ENCODE measurements at places on chromosomes 12 and 14. TPM values are rescaled to one million over a fixed set of nuclear protein-coding genes. Genes with fewer than 3 reads are reported as not detected.

ACAD10 gene
- 40.8 TPM for total RNA-seq

SCNN1A gene
- 10.4 TPM for total RNA-seq

GRCh38 chr12:34603382-34604035 is 581.2 kb downstream of the ALG10 start:
- DNase-seq, result no peak

DNA sequence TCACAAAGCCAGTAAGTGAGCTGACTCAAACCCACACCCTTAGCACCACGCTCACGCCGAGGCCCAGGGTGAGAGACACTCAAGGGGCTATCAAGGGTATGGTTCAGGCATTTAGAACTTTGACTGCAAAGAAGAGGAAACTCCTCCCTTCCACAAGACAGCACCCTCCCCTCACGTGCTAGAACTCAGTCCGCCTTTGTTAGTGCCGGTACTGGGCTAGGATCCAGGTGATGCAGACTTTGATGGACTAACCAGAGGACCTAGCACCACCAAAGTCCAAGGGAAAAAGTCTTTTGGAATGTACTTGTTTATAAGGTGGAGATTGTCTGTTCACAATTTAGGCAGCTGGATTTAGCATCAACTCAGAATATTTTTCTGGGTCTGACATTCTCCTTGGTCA is 33.7 kb downstream of the VWF start:
- no peak for DNase-seq

DNA sequence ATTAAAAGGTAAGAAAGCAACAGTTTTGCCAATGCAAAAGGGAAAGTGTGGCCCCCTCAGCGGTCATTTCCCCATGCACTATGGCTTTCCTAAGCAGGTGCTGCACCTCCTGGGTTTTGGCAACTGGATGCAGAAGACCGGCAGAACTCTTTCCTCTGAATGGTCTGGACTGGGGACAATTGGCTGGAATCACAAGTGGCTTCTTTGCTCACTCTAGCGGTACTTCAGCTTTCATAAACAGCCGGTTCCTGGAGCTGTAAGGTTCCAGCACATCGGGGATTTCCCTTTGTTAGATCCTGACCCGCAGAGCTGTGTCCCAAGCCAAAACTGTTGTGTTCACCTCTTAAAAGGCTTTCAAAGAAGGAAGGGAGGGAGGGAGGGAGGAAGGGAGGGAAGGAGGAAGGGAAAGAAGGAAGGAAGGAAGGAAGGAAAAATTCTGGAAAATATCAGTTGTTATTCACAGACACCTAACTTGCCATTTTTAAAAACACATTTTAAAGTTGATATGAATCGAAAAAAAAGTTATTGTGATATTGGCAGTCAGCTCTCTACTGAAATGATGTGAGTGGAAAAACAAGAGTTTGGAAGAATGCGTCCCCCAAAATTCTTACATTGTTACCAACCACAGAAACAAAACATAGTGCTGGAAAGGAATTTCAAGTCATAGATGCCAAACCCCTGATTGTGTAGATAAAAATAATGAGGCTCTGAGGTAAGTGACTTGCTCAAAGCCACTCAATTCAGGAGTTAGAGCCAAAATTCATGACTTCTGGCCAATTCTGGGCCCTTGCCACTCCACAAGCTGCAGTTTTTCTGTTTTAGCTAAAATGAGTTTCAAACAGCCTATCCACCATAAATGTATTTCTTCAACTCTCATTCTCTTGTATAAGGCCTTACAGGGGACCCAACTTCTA is 220.6 kb upstream of the HMGA2 start:
- peak; percentile 88 for DNase-seq

DNA sequence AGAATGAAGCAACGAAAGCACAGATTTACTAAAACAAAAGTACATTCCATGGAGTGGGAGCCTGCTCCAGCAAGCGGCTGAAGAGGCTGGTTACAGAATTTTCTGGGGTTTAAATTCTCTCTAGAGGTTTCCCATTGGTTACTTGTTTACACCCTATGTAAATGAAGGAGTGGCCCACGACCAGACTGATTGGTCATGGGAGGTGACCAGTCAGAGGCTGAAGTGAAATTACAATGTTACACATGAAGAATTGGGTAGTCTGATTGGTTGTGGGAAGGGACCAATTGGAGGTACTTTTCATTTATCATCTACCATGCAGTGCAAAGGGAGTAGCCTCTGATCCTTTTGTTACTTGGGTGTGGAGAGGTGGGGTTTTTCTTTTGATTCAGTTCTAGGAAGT is 36.2 kb upstream of the APPL2 start:
- no peak for DNase-seq

GRCh38 chr12:8742501-8742900 is 44.7 kb downstream of the RIMKLB start:
- DNase-seq, result peak; percentile 1

DNA sequence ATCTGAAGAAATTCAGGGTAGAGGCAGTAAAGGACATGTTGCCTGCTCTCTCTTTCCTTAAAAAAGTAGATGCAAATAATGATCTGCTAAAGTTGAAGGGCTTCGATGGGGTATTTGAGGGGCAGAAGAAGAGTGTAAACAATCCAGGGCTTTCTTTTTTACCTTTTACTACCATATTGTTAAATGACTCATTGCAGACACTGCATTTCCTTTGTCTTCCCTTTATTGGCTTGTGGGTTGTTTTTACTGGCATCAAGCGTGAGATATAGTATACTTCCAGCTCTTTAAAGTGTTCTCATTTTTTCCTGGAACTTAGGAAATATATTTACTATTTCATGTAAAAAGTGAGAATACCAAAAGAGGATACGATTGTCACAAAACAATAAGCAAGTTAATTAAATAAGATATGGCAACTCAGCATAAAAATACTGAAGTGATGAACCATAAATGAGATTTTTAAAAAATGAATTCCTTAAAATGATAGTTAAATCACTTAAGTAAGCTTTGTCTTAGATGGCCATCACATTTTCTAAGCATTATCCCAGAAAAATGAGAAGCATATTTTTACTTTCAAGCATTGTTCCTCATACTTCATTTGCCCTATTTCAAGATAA is 72.3 kb upstream of the KRAS start:
- DNase-seq, result no peak

- no peak for DNase-seq
Observed at GRCh38 chr12:45302621-45303369, 86.9 kb downstream of the ANO6 start.

- no peak for DNase-seq
Observed at GRCh38 chr14:95524706-95525512, 8.5 kb upstream of the SYNE3 start.

DNA sequence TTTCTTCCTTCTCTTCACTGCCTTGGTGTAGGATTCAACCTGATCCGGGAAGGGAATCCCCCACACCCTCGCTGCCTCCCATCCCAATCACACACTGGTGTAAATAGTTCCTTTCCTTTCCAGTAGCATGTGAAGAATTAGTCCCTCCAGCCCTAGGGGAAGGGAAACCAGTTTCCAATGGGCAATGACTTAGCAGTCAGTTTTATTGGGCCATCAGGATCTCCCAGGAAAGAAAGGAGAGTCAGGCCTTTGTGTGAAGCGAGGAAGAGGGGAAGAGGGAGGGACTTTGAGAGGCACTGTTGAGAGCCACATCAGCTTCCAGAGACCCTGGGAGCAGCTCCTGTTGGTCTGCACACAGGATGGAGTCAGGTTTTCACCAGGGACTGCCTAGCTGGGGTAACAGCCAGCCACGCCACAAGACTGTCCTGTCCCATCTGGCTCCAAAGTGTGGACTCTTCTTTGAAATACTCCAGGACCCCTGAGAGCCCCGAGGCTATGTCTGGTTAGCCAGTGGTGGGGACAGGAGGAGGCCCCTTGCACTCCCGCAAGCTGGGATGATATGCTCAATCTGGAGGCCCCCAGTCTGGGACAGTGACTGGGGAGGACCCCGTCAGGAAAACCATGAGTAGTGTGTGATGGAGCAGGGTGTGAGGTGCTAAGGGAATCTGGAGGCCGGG is 27.9 kb downstream of the MOAP1 start:
- no peak for DNase-seq

- DNase-seq, result peak; percentile 39
Observed at GRCh38 chr12:69900720-69901131, 75.7 kb downstream of the MYRFL start.

- no peak for DNase-seq
Observed at GRCh38 chr12:13538136-13538535, 341.6 kb downstream of the EMP1 start.

GRCh38 chr14:33962016-33962415 is 11.1 kb upstream of the EGLN3 start:
- no peak for DNase-seq

- no peak for DNase-seq
Observed at GRCh38 chr14:71198687-71199086, 291.4 kb downstream of the PCNX1 start.

DNA sequence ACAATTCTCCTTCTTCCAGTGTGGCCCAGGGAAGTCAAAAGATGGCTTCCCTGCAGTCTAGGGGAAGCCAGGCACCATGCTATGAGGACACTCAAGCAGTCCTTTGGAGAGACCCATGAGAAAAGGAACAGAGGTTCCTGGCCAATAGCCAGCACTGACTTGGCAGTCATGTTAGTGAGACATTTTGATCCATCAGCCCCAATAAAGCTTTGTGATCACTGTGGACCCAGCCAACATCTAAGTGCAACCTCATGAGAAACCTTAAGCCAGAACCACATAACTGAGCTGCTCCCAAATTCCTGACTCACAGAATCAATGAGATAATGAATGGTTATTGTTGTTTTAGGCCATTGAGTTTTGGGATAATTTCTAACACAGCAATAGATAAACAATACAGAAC is 51.0 kb upstream of the NAP1L1 start:
- DNase-seq, result no peak

DNA sequence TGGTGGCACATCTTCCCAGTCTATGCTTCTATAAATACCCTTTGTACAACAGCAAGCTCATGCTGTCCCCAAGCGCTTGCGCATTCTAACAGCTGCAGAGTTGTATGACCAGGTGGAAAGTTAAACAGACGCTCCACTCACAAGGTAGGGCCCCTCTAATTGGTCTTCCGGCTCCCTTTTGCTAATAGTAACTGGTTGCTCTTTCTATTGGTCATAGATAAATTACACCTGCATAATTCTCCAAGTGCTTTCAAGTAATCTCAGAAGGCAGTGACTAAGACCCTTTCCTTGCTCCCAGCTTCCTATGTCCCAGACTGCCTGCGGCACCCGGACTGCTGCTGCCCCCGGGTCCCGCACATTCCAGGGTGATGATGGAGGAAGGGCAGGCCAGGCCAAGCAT is 6.1 kb upstream of the TSPAN9 start:
- DNase-seq, result peak; percentile 23

- DNase-seq, result no peak
Observed at GRCh38 chr14:38870296-38870836, 232.7 kb downstream of the SEC23A start.

DNA sequence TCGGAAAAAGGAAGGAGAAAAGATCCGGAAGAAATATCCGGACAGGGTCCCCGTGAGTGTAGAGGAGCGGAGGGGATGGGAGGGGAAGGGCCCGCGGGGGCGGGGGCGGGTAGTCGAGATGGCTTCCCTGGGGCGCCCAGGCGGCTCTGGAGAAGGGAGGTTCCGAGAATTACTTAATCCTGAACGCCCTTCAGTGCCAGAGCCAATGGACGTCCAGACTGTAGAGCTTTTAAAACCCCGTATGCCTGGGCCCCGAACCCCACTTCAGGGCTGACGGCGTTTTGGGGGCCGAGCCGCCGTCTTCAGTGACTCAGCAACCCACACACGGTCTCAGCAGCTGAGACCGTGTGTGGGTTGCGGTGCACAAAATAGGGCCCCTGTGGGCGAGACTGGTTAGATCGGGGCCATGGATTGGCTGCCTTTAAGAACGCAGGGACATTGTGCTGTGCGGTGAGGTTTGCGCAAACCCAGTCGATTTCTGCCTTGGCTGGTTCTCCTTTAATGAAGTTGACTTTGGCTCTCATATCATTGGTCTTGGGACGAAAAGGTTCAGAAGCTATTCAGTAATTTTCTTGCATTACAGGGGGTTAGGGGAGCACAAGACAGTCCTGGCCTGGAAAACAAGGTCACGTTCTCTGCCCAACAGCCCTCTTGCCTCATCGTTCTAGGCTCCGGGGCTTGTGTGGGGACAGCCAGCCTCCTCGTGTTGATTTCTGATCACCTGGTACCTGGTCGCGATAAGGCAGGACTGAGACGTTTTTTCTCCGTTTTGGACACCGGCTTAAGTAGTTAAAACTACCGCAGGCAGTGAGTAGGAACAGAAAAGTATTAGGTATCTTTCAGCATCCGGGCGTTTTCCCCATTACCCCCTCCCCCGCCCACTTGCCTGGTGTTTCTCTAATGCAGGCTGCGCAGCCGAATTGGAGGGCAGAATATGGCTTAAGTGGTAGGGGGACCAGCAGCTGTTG is 775 bp downstream of the GABARAPL1 start:
- DNase-seq, result no peak

DNA sequence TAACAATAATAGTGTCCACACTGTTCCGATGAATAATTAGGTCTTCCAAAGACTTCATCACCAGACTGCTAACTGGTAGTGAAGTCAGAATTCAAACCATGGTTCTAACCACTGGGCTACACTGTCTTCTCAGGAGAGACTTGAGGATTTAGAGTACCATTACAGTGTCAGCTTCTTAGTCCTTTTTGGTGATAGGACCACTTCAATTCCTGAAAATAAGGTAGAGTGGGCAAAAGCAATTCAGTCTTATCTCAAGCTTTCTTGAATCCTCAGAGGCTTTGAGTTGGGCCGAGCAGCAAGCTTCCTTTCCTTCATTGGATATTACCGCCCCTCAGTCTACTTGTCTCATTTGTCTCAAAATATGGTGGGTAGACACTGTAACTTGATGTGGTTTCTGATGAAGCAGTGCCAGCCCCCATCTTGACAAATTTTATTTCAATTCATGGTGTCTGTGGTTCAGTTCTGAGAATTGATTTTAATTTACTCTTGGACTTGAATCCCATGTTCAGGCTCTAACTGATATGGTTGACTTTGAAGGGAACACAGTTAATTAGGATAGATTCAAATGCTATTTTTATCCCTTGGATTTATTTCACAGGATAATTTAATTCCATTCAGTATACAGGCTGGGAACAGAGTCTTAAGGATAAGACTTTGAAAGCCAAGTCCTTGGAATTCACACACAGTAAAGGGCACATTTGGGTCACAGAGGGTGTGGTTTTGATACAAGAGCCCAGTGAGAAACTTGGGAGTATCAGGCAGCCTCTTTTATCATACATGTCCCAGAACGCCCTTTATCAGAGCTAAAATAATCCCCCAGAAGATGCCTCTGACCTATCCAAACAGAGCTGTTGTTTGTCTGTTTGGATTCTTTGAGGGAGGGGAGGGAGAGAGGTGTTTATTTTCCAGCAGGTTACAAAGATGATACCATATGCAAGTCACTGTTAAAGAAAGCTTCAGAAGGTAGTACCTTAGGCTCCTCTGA is 167.3 kb downstream of the PRKCH start:
- DNase-seq, result no peak

All from kidney epithelial cell (primary cell).